ENCODE measurements at places on chromosomes 7 and 10. TPM values are rescaled to one million over a fixed set of nuclear protein-coding genes. Genes with fewer than 3 reads are reported as not detected.

Gene EPO
- total RNA-seq: not detected

Gene PRLHR
- total RNA-seq: not detected

Gene RET
- total RNA-seq: not detected

Gene GIMAP4
- 0.13 TPM for total RNA-seq

Gene ASZ1
- not detected for total RNA-seq

Gene IL6
- 6.7 TPM for total RNA-seq

Gene NODAL
- not detected for total RNA-seq

Gene EPHA1
- total RNA-seq: not detected

Gene WDFY4
- total RNA-seq: under 0.01 TPM

Gene SYT15
- 0.06 TPM for total RNA-seq

Gene CCDC172
- total RNA-seq: not detected

Gene RNF32
- total RNA-seq: 1.2 TPM

Gene ABCB1
- 3.9 TPM for total RNA-seq

Gene ERV3-1
- 6.9 TPM for total RNA-seq

Gene SH2D4B
- not detected for total RNA-seq

Gene CBX3
- 90.0 TPM for total RNA-seq

Gene C10orf105
- total RNA-seq: under 0.01 TPM

Gene CHN2
- not detected for total RNA-seq

Gene SEMA3E
- total RNA-seq: 0.06 TPM

Gene RAMP3
- not detected for total RNA-seq

Gene PPP1R17
- total RNA-seq: not detected

Gene BAZ1B
- total RNA-seq: 61.3 TPM

Gene FAM25C
- not detected for total RNA-seq

Gene CRHR2
- total RNA-seq: not detected

Gene ANXA8L1
- not detected for total RNA-seq

Gene POLR2J2
- 4.7 TPM for total RNA-seq

Gene ACBD7
- total RNA-seq: 4.8 TPM

Gene ANKRD1
- total RNA-seq: 2.2 TPM

Gene SUN3
- not detected for total RNA-seq

Gene AGR2
- not detected for total RNA-seq

All from aortic smooth muscle cell (primary cell).